ENCODE measurements at places on chromosomes 11 and 22.

- DNase-seq = no peak
Measured at GRCh38 chr22:24765166-24765565, 9.4 kb downstream of the PIWIL3 start.

DNA sequence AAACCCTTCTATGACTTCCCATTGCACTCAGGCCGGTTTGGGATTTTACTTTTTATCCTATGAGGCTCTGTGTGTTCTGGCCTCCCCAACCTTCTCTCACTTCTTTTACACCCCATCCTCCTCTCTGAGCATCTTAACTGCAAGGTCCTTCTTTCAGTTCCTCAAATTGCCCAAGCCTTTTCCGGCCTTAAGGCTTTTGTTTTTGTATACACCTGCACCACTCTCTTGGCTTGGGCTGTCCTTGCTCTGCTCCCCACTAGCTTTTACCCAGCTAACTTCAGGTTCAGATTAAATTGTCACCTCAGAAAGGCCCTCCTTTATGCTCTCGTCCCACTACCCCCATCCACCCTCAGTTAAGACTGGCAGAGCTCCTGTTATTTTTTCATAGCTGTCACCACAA is 55.5 kb downstream of the FAM83F start:
- no peak for DNase-seq

GRCh38 chr22:35229865-35230264 is 27.4 kb upstream of the HMGXB4 start:
- no peak for DNase-seq

- DNase-seq = no peak
Measured at GRCh38 chr11:27963370-27963769, 144.6 kb downstream of the KIF18A start.

DNA sequence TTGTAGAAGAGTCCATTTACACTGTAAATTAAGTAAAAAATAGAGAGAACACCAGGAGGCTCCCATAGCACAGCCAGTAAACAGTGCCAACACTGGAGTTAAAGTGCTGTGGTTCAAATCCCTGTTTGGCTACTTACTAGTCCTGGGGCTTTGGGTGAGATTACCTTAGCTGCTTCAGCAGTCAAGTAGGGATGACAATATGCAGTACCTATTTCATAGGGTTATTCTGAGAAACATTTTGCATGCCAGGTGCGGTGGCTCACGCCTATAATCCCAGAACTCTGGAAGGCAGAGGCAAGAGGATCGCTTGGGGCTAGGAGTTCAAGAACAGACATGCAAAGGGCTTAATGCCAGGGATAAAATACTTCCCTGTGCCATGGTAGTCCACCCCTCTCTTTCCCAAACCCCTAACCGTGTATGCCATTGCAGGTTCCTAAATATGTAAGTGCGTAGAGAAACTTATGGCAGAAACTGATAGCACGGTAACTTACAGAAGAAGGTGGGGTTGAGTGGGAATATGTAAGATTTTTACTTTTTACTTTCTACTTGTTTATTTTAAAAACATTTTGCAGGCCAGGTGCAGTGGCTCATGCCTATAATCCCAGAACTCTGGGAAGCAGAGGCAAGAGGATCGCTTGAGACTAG is 86.4 kb upstream of the PICALM start:
- no peak for DNase-seq

DNA sequence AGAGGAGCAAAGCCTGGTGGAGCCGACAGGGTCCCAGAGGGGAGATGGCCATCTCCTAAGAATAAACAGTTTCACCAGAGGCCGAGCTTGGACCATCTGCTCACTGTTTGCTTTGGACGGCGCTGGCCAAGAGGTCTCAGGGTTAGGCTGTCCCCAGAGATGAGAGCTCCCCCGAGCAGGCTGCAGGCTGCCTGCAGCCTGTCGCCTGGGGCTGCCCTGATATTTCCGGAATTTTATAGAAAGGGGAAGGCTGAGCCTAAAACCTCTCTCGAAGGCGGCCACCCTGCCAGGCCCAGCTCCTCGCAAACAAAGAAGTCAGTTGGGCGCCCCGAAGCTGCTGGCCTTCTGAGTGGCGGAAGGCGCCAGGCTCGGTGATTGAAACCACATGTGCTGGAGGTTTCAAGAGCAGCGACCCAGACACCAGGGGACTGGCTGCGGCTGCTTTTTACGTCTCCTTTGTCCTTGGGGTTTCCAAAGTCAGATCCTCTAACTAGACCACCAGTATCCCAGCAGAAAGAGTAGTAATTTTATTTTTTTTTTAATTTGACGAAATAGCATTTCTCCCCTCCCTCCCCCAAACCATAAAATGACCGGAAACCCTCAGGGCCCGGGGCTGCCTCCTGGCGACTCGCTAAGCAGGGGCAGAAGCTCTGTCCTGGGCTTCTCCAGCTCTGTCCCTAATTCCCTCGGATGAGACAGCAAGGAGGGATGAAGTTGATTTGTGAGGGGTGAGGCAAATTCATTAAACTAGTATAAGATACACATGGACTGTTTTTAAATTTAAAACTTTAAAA is 57.4 kb downstream of the CLMP start:
- DNase-seq = peak; percentile 68

GRCh38 chr11:130203766-130204702 is 44.5 kb downstream of the ST14 start:
- no peak for DNase-seq

- DNase-seq = no peak
Measured at GRCh38 chr11:68840661-68841653, 759 bp downstream of the CPT1A start.

DNA sequence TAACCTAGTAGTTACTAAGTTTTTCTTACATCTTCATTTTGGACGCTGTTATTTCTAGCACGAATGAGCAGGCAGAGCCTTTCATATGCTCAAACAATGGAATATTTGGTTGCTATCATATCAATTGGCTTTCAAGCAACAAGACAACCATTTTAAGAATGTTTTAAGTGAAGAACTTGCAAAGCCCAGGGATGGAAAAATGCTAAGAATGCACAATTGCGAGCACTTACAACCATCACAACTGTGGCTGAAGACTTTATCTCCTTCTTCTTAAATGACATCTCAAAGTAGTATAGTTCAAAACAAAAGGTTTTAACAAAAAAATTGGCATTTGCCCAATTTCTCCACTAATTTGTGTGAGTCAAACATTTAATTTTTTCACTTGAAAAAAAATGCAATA is 8.3 kb upstream of the MMP1 start:
- no peak for DNase-seq

DNA sequence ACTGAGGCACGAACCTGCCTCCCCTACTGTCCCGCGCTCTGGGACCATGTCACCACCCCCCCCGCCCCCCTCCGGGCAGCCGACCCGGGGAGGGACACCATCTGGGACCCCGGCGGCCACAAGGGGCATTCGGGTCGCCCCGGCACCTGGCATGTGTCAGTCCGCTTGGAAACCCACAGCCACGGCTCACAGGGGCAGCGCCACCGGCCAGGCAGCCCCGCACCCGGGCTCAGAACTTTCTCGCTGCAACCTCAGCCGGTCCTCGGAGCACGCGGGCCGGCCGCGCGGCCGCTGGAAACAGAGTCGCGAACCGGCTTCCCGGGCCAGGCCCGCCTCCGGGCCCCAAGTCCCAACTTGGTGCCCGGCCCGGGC is 159.9 kb upstream of the GRK3 start:
- DNase-seq = no peak

DNA sequence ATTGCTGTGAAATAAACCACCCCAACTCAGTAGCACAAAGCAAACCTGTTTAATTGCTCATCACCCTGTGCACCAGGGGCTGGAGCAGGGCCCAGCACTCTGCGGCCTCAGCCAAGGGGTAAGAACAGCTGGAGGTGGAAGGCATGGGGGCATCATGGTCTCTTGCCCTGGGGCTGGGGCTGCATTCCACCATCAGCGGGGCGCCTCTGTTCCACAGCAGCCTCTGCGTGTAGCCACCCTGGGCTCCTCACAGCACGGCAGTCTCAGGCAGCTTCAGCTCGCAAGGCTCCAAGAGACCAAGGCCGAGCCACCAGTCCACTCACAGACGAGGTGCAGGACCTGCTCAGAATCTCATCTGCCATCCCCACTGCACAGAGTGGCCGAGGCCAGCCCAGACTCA is 630.7 kb downstream of the TBC1D22A start:
- DNase-seq = no peak

DNA sequence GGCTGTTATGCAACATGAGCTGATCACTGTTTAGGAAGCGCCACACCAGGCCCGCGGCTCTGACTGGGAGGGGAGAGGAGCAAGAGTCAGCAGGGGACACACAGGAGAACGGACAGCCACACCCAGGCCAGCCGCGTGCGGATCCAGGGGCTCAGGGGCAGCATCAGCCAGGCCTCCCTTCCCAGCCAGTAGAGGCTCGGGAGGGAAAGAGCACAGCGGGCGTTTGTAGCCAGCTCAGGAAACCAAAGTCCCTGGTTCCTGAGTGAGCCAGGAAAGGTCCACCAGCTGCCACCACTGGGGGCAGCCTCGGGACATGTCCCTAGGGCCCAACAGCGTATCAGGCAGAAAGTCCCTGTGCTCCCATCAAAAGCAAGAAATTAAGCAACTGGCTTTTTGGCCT is 71.8 kb upstream of the PITPNB start:
- DNase-seq = no peak

DNA sequence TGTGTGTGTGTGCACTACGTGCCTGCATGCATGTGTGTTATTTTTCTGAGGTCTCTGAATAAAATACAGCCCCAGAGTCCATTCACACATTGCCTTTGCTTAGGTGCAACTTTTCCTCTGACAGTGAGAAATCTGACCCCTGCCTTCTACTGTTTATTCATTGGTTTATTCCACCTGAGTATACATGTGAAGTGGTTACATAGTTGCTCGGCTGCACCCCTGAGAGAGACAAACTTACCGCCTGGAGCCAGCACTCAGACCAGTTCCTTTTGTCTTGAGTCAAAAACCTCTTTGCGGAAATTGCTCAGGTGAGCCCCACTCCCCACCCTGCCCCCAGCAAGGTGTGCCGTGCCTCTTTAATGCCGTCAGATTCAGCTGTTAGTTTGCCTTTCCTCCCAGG is 363.6 kb downstream of the BRD1 start:
- no peak for DNase-seq

GRCh38 chr11:68168694-68169093 is 44.4 kb downstream of the KMT5B start:
- DNase-seq = no peak

DNA sequence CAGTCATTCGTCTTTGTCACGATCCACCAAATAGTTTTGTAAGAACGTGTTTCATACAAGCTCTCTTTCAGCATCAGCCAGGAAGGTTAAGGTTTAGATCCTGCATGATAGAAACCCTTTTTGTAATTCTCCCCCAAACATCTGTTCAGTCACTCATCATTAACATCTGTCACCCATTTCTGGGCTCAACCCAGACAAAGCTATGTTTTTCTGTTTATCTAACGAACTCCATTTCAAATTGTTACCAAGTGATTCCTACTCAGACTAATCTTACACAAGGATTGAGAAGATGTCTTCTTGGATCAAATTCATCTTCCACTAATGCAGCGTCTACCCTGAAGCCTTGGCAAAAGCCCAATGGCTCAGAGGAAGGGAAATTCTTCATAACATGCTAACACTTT is 58.8 kb downstream of the FZD4 start:
- no peak for DNase-seq

DNA sequence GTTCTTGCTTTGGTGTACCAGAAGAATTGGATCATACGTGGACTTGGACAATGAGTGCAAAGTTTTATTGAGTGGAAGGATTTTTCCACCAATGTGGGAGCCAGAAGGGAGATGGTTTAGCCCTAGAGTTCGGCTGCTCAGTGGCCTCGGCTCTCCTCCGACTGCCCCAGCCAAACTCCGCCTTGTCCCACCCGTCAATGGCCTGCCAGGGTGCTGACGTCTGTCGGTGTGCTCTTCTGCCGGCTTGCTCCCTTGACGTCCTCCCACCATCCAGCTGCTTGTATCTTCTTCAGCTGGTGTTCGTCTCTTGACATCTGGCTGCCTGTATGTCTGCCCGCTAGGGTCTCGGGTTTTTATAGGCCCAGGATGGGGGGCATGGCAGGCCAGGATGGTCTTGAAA is 154.8 kb downstream of the APOL5 start:
- DNase-seq = no peak

DNA sequence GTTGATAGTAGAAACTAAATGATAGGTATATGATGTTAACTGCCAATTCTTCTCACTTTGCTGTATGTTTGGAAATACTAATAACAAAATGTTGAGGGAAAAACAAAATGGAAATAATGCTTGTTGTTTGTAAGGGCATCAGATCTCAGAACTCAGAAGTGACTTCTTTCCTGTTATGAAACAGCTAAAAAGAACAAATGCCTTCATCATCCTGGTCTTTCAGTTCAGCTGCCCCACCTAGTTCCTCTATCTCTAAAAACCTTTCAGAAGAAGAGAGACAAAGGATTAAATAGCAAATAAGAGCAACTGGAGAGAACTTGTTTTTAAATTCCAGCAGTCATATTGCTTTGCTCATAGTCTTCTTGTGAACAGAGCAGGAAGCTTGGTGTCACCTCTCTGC is 345.3 kb upstream of the NCAM1 start:
- no peak for DNase-seq

DNA sequence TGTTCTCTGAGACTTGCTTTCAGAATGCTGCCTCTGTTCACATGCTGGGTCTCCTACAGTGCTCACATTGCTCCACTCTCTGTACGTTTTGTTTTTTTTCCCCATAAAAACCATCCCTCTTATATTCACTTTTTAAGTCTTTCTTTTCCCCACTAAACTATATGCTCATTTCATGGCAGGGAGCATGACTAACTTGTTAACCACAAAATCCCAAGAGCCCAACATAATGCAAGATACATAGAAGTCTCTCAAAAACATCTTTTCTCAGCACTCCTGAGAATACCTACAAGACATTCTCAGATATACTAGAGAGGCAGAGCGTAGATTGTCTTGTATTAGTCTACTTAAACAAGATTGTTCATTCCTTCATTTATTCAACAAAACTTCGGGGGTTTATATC is 73.3 kb downstream of the FAM76B start:
- no peak for DNase-seq

DNA sequence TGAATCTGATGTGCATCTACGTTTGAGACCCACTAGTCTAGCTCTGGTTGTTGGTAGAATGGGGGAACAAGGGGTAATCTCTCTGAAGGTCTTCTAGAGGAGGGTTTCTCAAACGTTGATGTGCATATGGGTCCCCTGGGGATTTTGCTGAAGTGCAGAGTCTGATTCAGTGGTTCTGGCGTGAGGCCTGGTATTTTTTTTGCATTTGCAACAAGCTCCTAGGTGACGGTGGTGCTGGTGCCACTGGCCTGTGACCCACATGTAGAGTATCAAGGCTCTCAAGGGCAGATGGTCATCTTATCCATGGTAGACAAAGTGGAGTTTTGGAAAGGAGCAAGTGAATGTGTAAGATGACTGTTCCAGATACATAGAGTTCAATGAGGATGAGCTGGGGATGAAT is 97.1 kb downstream of the CEP164 start:
- DNase-seq = no peak

- no peak for DNase-seq
Measured at GRCh38 chr11:42620796-42621195, 691.0 kb upstream of the API5 start.

DNA sequence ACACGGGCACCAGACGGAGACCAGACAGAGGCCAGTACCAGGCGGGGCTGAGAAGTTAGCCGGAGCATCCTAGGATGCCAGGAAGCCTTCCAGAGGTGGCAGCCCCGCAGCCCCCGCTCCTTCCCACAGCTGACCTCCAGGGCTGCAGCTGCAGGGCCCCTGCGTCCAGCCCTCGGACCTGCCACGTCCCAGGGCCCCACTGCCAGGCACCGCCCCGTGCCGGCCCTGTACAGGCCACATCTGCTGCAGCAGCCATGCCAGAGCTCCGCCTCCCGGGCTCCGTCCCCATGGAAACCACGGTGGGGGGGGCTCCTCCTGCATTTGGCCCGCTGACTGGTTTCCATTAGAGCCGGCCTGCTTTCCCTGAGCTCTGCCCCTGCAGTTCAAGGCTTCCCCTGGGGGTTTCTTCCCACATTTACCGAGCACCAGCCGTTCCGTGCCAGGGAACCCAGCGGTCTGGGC is 62.5 kb upstream of the PPARA start:
- peak; percentile 89 for DNase-seq

All from C1 segment of cervical spinal cord (tissue), 14 donors.